T-helper 9 cell (primary cell): ENCODE measurements at places on chromosomes 13 and 19.

DNA sequence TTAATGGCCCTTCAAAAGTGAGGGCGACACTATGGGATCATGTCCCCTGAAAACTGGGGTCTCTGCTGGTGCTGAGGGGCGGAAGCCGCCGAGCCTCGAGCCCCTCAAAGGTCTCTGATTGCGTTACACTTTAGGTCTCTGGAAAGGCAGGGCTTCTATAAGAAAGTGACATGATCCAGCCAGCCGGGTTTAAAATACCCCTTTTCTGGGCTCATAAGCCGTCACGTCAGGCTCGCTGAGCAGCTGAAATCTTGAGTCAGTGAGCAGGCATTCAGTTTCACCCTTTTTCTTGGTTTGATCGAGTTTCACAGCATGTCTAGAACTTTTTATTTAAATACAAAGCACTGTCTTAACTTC lies 600 bp upstream of the HMGB1 start:
- no peak for DNase-seq

- peak; percentile 34 for DNase-seq
These were observed at the start of gene ZNF844 for GRCh38 chr19:12064590-12065538. ZNF844 (plus strand) TSS chr19:12064731; CDS start chr19:12064874, 143 bp downstream.

DNA sequence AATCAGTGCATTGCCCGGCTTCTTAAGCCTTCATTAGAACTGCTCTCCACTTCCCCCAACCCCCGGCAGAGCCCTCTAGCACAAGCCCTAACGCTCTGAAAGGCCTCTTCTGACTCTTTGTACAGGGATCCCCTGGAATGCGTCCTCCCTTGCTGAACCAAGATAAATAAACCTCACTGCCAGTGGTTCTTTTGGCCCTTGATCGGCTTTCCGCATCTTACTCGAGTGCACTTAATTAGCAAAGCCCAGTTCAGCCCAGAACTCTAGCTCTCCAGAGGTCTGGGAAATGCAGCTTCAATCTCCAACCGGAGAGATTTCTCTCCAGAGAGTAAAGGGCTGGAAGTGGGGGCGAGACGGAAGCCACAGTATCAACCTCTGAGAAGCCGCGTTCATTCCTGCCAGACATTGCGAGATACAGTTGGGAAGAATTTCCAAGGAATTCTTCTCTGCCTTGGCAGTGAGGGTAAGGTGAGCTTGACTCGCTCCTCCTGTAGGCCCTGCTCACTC lies 8.7 kb upstream of the ZNF444 start:
- no peak for DNase-seq

GRCh38 chr13:45269204-45269603 lies 68.4 kb upstream of the KCTD4 start:
- no peak for DNase-seq

DNA sequence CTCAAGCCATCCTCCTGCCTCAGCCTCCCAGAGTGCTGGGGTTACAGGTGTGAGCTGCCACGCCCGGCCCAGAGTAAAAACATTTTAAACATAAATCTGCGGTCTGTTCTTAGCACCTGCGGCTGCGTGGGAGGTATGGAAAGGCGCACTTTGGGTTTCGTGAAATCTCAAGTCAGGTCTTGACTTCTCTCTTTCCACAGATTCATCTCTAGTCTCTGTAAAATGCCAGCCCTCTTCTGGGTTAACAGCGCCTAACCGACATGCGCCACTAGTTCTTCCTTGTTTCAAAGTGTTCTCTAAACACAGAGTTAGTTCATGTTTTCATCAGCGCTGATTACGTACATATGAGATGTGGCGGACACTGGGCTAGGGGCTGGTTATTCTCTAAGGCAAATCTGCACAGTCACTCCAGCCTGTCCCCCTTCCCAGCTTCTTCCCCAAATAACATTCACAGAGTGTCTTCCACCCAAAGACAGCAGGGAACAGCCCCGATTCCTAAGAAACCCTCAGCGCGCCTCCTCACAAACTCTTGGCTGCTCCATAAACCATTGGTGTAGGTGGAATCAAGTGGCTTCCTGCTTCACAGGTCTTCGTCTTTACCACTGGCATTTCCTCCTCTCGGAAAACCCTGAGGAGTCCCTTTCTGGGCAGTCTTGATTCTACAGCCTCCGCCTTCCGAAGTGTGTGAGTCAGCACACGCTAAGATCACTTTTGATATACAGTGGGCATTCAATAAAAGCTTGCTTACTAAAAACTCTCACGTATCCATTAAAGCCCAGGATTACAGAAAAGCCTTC lies 1.4 kb downstream of the PARP4 start:
- no peak for DNase-seq
